ENCODE measurements at places on chromosomes 2 and 18. TPM values are rescaled to one million over a fixed set of nuclear protein-coding genes. Genes with fewer than 3 reads are reported as not detected.

The QPCT gene
- 10.3 TPM for total RNA-seq

The TRIM43 gene
- not detected for total RNA-seq

The RUFY4 gene
- not detected for total RNA-seq

The TBR1 gene
- 132 TPM for total RNA-seq

The CREG2 gene
- total RNA-seq: 4.7 TPM

The CABYR gene
- total RNA-seq: 26.6 TPM

The CFAP210 gene
- total RNA-seq: 2.2 TPM

The NT5C1B gene
- not detected for total RNA-seq

The ATOH8 gene
- 3.1 TPM for total RNA-seq

The EVX2 gene
- not detected for total RNA-seq

The AKAIN1 gene
- 3.8 TPM for total RNA-seq

The PROKR1 gene
- total RNA-seq: 2.8 TPM

The AOX1 gene
- total RNA-seq: 1.9 TPM

The EDAR gene
- not detected for total RNA-seq

The GALNT5 gene
- under 0.01 TPM for total RNA-seq

The C2orf15 gene
- total RNA-seq: 1.6 TPM

The CRYGC gene
- not detected for total RNA-seq

The LAMA1 gene
- total RNA-seq: 26.0 TPM

The EGR4 gene
- total RNA-seq: not detected
